ENCODE measurements at places on chromosomes 3 and 15. TPM values are rescaled to one million over a fixed set of nuclear protein-coding genes. Genes with fewer than 3 reads are reported as not detected.

DNA sequence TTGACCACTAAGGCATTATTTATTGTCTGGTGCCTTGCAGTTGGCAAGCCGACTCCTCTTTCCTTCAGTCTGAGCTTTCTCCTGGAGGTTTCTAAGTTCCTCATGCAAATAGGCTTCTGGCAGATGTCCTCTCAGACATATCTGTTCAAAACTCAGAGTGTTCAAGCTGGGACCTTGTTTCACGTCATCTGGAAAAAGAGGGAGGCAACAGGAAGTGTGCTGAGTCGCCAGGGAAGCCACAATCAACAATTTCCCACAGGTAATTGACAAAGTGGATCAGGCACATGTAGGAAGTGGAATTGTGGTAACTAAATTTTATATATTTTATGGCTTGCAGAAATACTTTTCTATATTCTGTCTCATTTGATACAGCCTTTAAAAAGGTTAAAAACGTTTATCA lies 14.6 kb downstream of the SCG5 start:
- H3K4me3 ChIP-seq, result no peak overlapping the region
- no peaks in the 10 kb centered on the region for H3K27me3 ChIP-seq
- H3K36me3 ChIP-seq, result no peaks in the 10 kb centered on the region
- no peak for DNase-seq

Gene CHL1
- 1.0 TPM for total RNA-seq

DNA sequence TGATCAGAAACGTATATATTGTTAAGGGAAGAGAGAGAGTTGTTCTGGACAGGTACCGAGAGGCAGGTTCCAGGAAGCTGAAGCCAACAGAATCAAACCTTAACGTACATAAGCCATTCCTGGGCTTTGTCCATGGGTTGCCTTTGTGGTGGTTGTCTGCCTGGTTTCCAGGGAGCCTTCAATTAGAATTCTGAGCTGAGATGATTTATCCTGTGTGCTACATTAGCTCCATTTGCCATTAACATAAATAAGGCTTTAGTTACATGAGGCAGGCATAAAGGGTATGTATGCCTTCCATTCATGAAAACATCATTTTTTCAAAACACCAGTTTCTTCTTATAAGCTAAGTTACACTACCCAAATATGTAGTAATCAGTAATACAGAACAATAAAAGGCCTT lies 729.4 kb upstream of the CFAP20DC start:
- H3K4me3 ChIP-seq, result no peak overlapping the region
- no peak for DNase-seq
- H3K27me3 ChIP-seq, result no peaks in the 10 kb centered on the region
- no peaks in the 10 kb centered on the region for H3K36me3 ChIP-seq
- no peak overlapping the region for H3K27ac ChIP-seq

Gene NDUFB5
- 135 TPM for total RNA-seq

- DNase-seq, result no peak
- H3K4me1 ChIP-seq, result no peaks in the 10 kb centered on the region
- no peaks in the 10 kb centered on the region for H3K36me3 ChIP-seq
- H3K4me3 ChIP-seq, result no peak overlapping the region
- H3K27ac ChIP-seq, result no peak overlapping the region
- no peaks in the 10 kb centered on the region for H3K27me3 ChIP-seq
Observed at GRCh38 chr3:18069568-18069967, 327.1 kb upstream of the TBC1D5 start.

Gene BMF
- total RNA-seq, result 11.5 TPM

Gene ISL2
- total RNA-seq, result 7.6 TPM

DNA sequence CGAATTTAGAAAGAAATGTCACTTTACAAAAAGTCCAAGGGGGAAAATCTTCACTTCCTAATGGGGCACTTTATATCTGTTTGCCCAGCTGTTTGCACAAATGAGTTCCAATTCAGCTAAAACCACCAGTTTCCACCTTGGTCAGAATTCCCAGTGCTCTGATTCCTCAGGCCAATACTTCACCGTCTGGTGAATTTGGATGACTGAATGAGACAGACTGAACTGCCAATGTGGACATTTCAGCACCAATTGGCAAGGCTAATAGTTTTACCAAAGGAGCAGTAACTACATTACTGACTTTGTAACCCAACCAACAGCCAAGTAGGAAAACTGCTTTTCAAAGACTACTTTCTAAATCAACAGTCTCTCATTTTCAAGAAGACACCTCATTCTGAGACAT lies 51.8 kb downstream of the ABI3BP start:
- H3K36me3 ChIP-seq, result no peaks in the 10 kb centered on the region
- H3K4me1 ChIP-seq, result no peaks in the 10 kb centered on the region
- H3K4me3 ChIP-seq, result no peak overlapping the region
- H3K27ac ChIP-seq, result no peak overlapping the region
- H3K27me3 ChIP-seq, result no peaks in the 10 kb centered on the region

Gene TM4SF1
- 981 TPM for total RNA-seq

DNA sequence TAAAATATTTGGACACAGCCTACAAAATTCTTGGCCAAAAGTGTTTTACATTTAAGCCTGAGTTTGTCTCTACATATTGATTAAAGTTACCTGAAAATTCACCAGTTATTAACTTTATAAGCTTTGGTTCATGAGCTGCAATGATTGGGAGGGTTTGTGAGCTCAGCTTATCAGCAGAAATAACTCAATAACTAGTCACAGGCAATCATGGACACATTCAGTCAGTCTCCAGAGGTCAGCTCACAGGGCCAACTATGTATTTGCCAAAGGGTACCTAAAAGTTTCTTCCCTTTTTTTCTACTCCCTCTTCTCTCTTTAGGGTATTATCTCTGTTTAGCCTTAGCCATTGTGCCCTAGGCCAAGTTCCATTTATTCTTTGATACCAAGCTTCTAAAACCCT lies 145.9 kb downstream of the ZPLD1 start:
- H3K36me3 ChIP-seq, result no peaks in the 10 kb centered on the region
- no peak overlapping the region for H3K27ac ChIP-seq
- H3K27me3 ChIP-seq, result no peaks in the 10 kb centered on the region
- H3K4me3 ChIP-seq, result no peak overlapping the region
- DNase-seq, result no peak

GRCh38 chr3:41193794-41194539 lies 5.3 kb upstream of the CTNNB1 start:
- H3K27me3 ChIP-seq, result peaks cover 13% of the 10 kb centered on the region
- no peak overlapping the region for H3K27ac ChIP-seq
- no peaks in the 10 kb centered on the region for H3K4me1 ChIP-seq
- no peak overlapping the region for H3K4me3 ChIP-seq

DNA sequence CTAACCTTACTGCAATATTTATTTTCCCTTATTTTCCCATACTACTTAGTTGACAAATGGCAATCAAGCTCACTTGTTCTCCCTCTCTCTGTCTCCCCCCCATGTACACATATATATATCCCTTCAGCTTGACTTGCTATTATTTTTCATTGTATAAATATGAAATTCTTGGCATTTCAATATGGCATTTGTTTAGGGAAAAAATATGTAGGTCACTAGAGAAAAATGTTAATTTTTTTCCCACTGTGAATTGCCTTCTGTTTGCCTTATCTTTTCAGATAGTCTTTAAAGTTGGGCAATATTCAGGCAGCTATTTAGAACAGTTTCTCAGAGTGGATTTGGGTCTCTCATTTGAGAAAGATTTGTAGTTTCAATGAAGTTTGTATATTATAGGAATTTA lies 62.8 kb upstream of the UTS2B start:
- H3K36me3 ChIP-seq, result peaks cover 24% of the 10 kb centered on the region
- H3K27ac ChIP-seq, result no peak overlapping the region
- no peak for DNase-seq
- no peak overlapping the region for H3K4me3 ChIP-seq

Gene PFKFB4
- total RNA-seq, result 3.6 TPM

DNA sequence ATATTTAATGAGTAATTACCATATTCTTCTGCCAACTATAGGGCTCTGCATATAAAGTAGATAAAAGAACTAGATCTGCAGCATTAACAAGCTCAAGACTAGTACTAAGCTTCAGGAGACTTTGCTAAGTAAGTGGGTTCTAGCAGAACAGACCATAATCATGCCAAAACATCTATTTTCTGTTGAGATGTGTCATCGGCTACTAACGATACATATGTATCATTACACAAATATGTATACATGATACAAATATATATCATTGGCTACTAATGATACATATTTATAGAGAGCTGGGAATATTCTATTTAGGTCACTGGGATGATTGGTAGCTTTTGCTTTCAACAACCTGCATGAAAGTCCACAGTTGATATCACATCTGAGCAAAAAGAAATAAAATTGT lies 185.8 kb upstream of the DCBLD2 start:
- H3K27ac ChIP-seq, result no peak overlapping the region
- H3K36me3 ChIP-seq, result no peaks in the 10 kb centered on the region
- DNase-seq, result no peak
- H3K4me3 ChIP-seq, result no peak overlapping the region

DNA sequence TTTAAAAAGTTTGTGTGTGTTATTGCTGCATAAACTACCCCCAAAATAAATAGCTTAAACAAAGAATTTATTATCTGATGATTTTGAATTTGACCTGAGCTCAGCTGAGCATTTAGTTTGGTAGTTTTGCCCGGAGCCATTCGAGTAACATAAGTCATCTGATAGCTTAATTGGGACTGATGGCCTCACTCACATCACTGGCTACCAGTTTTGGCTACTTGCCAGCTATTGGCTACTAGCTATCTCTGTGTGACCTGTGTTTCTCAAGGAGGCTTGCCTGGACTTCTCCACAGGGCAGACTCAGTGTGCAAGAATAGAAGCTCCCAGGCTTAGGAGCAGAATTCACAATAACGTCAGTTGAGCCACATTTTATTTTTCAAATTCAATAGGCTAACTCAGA lies 9.0 kb downstream of the CNTN3 start:
- H3K36me3 ChIP-seq, result no peaks in the 10 kb centered on the region
- H3K27me3 ChIP-seq, result no peaks in the 10 kb centered on the region
- DNase-seq, result no peak
- no peak overlapping the region for H3K4me3 ChIP-seq

- DNase-seq, result peak; percentile 58
- H3K27me3 ChIP-seq, result no peaks in the 10 kb centered on the region
- peak overlapping the region; percentile 77 for H3K27ac ChIP-seq
- peaks cover 100% of the 10 kb centered on the region for H3K36me3 ChIP-seq
- peaks cover 86% of the 10 kb centered on the region for H3K4me1 ChIP-seq
Observed at GRCh38 chr15:63051156-63052066, 8.9 kb downstream of the TPM1 start.

Gene SLC2A2
- total RNA-seq, result 0.95 TPM

Gene TEX55
- total RNA-seq, result not detected
